ENCODE measurements at places on chromosomes 11 and 22.

GRCh38 chr22:49705216-49705971 lies 122.3 kb downstream of the BRD1 start:
- H3K4me1 ChIP-seq, result no peaks in the 10 kb centered on the region
- H3K4me3 ChIP-seq, result no peak overlapping the region
- no peaks in the 10 kb centered on the region for H3K27me3 ChIP-seq
- no peaks in the 10 kb centered on the region for H3K36me3 ChIP-seq
- no peak overlapping the region for H3K27ac ChIP-seq
- no peak for DNase-seq

DNA sequence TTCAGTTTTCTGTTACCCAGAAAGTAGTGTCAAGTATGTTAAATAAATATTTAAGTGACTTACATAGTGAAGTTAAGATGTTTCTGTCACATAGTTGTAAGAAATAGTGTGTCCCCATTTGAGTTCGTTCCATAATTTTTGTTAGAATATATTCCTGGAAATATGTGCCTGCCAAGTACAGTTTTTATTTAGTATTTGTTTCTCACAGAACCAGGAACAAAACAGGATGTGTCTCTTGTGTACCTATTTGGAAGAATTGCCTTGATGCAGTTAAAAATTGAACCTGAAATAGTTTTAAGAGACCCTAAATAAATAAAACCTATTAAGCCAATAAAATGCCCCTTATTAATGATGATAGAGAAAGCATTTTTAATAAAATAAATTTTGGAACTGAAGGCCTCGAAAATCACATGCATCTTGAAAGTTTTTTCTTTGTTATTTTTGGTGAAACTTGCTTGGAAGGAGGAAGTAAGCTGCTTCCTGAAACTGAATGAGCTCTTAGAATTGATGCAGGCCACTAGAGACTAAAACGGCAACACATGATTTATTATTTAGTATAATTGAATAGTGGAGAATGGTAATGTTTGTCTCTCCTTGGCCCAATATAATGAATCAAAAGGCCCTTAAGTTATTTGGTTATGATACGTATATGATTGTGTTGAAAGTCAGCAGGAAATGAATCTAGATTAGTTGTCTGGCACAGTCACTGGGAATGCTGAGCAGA lies 55.9 kb downstream of the SWAP70 start:
- H3K4me1 ChIP-seq, result peaks cover 48% of the 10 kb centered on the region
- DNase-seq, result no peak
- no peak overlapping the region for H3K4me3 ChIP-seq
- peak overlapping the region; percentile 56 for H3K27ac ChIP-seq
- H3K27me3 ChIP-seq, result no peaks in the 10 kb centered on the region
- H3K36me3 ChIP-seq, result no peaks in the 10 kb centered on the region

DNA sequence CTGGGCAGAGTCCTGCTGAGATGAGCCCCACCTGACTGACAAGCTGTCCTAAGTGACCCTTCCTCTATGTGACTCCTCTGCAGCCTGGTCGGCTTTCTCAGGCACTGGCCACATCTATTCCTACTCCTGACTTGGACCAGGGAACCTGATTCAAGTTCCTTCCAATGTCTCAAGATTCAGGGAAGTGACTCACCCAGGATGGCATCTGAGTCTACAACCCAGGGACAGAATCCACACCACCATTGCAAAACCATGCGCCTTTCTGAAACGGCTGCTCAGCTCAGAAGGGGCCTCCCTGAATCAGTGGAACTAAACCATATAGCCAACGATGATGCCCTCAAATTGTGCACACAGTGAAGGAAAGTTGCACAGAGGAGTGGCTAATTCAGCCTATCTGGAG lies 63.9 kb upstream of the CSNK2A3 start:
- H3K36me3 ChIP-seq, result no peaks in the 10 kb centered on the region
- no peak for DNase-seq
- no peak overlapping the region for H3K4me3 ChIP-seq
- H3K27me3 ChIP-seq, result no peaks in the 10 kb centered on the region

GRCh38 chr11:62421996-62422395 lies 3.2 kb downstream of the SCGB1A1 start:
- no peak overlapping the region for H3K27ac ChIP-seq
- no peak overlapping the region for H3K4me3 ChIP-seq
- no peak for DNase-seq
- no peaks in the 10 kb centered on the region for H3K27me3 ChIP-seq
- no peaks in the 10 kb centered on the region for H3K4me1 ChIP-seq

GRCh38 chr22:25039754-25040153 lies 87.2 kb downstream of the KIAA1671 start:
- no peak overlapping the region for H3K4me3 ChIP-seq
- no peak overlapping the region for H3K27ac ChIP-seq
- no peaks in the 10 kb centered on the region for H3K4me1 ChIP-seq
- DNase-seq, result no peak
- no peaks in the 10 kb centered on the region for H3K36me3 ChIP-seq

DNA sequence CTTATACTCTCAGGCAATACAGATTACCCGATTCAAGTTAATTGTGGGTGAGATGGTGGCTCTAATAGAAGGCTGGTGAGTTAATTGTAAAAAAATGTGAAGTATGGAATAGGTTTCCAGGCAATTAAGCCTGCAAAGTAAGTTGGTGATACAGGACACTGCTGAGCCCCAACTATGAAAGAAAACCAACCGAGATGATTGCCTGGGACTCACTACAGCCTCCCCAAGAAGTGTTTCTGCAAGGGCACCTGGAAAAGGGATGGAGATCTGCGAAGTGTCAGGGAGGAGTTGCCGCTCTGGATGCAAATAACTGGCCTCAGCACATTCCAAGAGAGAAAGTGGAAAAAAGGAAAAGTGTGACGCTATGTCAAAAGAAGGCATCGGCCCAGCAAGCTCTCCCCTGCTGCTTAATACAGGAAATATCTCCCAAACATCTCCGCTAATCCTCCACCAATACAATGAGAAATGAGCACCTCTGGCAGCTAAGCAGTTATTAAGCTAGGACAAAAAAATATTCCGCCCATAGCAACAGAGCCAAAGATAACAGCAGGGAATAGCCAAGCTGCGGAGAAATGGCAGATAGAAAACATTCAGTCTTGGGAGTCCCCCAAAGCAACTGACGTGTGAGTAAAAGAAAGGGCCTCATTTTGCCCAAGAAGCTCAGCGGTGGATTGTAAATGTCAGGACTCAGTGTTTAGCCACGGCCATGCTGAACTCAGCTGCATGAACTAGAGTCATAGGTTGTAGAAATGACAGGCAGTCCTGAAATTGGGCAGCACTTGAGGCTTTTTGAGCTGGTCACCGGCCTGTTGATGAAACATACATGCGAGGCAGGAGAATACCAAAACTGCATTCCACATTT lies 133.7 kb downstream of the SNX19 start:
- H3K4me1 ChIP-seq, result peaks cover 3% of the 10 kb centered on the region
- DNase-seq, result peak; percentile 69
- peak overlapping the region; percentile 75 for H3K27ac ChIP-seq
- peak overlapping the region; percentile 40 for H3K4me3 ChIP-seq
- no peaks in the 10 kb centered on the region for H3K27me3 ChIP-seq
- H3K36me3 ChIP-seq, result no peaks in the 10 kb centered on the region

DNA sequence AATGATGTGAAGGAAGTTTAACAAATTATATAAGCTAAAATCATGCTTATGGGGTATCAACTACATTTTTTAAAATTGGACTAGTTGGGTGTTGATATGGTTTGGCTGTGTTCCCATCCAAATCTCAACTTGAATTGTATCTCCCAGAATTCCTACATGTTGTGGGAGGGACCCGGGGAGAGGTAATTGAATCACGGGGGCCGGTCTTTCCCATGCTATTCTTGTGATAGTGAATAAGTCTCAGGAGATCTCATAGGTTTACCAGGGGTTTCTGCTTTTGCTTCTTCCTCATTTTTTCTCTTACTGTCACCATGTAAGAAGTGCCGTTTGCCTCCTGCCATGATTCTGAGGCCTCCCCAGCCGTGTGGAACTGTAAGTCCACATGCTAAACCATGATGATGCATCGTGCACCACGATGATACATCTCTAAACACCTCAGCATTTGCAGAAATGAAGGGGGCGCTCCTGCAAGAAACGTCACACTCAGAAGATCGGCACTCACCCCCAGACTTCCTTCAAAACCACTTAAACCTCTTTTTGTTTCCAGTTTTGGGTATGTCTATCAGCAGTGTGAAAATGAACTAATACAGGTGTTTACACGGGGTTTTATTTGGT lies 340.0 kb downstream of the SHANK2 start:
- H3K27ac ChIP-seq, result no peak overlapping the region
- H3K4me1 ChIP-seq, result no peaks in the 10 kb centered on the region
- no peak overlapping the region for H3K4me3 ChIP-seq
- DNase-seq, result no peak
- H3K36me3 ChIP-seq, result no peaks in the 10 kb centered on the region
- H3K27me3 ChIP-seq, result no peaks in the 10 kb centered on the region

Measured in ascending aorta (tissue), 2 donors.